ENCODE measurements at places on chromosomes 5 and 9.

- no peak for DNase-seq
Observed at GRCh38 chr9:115084709-115085108, 33.2 kb downstream of the TNC start.

GRCh38 chr9:37239921-37240320 is 119.5 kb downstream of the ZCCHC7 start:
- DNase-seq: no peak

GRCh38 chr9:79224672-79225433 is 346.9 kb upstream of the TLE4 start:
- DNase-seq: no peak

DNA sequence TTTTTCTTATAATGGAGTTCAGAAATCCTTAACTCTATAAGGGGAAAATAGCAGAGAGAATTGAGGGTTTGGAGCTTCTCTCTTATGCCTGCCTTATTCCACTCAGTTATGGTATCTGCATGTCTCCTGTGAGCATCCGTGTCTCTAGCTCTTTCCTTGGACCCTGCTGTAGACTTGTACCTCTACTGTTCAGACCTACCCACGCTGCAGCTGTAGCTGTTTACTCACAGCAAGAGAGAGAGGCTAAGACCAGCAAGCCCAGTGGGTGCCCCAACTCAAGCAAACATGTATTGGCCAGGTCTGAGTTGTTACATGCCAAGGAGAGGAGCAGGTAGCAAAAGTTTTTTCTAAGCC is 7.1 kb upstream of the PCSK1 start:
- no peak for DNase-seq

GRCh38 chr9:137115394-137116026 is 977 bp upstream of the DPP7 start:
- DNase-seq: no peak

DNA sequence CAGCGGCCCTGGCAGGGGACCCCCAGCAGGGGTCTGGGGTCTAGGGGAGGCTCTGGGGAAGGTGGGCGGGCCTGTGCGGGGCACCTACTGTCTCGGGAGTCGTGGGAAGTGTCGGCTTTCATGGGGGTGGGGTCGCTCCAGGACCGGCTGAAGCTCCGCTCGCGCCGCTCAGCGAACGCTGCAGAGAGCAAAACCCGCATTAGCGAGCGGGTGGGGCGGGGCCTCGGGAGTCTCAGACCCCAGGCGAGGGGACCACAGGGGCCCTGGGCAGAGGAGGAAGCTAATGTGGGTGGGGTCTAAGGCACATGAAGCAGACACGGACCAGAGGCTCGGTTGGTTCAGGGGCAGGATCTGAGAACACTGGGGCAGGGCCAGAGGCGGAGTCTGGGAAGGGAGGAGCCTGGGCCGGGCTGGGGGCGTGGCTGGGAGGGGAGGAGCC is 5.5 kb downstream of the NSMF start:
- peak; percentile 77 for DNase-seq

DNA sequence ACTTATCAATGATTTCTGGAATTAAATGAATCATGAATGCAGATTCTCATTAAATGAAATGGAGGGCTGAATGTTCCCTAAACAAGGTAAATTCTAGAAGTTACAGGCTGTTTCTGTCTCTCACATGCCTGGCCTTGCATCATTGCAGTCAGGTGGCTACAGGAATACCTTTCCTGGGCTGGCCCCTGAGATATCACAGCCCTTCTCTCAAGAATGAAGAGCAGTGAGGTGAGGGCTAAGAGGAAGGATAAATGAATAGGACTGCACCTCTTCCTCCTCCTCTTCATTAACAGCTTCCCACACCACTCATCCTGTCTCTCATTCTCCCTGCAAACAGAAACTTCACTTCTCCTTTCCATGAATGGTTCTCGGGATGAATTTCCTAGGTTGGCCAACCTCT is 22.5 kb downstream of the ARHGEF28 start:
- DNase-seq: no peak

GRCh38 chr5:152125661-152126205 is 201.1 kb upstream of the GLRA1 start:
- DNase-seq: no peak

- no peak for DNase-seq
Observed at GRCh38 chr9:97041898-97042297, 3.0 kb upstream of the CTSV start.

DNA sequence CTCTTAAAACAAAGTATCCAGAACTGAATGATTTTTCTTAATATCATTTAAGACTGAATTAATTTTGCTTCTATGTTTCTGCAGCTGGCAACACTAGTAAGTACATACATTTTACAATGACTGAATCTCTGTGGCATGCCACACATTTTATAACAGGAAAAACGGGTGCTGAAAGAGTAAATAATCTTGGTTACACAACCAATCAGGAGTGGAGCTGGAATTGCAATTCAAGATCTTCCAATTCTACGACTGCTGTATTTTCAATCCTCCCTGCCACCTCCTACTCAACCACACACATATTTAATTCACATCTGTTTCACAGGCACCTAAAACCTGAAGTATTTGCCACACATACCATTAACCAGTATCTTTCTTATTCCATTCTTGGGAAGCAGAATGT is 52.7 kb upstream of the NR5A1 start:
- no peak for DNase-seq

DNA sequence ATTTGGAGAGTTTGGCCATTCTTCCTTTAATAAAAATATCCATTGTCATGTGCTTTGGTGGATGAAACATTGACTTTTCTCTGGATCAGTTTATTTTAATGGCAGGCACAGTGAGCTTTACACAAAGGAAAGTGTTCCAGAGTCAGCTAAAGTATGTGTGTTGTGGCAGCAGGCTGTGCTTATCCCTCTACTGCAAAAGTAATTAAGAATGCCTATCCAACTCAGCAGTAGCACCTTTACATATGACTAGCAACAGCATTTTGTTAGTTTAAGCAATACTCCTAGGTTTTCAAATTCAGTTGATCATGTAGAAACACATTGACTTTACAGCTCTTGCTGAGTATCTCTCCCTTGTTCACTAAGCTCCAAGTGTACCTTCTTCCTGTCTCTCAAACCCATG is 730.5 kb upstream of the RGMB start:
- DNase-seq: no peak

DNA sequence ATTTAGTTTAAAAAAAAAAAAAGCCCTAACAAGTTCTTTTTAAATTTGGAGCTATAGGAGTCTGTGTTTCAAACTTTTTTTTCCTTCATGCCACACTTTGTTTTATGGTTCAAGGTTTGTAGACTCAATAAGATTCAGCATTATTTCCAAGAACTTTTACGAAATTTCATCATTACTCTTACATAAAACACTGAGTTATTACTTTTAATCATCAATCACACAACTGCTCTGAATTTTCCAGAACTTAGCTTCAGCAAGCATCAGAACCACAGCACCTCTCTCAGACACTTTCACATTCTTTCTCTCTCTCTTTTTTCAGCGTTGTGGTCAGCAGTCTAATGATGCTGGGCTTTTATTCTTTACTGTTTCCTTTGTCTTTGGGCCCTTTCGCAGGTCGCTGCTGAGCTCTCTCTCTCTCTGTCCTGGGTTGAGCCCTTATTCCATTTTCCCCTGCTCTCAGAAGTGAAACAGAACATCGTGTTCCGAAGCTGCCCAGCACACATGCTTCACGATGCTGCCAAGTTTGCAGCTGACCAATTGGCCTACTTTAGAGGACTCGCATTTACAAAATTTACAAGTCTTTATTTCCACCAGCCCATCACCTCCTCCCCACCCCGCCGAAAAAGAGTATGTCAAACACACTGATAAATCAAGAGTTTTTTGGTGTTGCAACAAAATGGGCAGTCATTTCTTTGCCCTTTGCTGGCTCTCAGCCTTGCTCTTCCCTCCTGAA is 44.6 kb upstream of the PIK3R1 start:
- DNase-seq: no peak

DNA sequence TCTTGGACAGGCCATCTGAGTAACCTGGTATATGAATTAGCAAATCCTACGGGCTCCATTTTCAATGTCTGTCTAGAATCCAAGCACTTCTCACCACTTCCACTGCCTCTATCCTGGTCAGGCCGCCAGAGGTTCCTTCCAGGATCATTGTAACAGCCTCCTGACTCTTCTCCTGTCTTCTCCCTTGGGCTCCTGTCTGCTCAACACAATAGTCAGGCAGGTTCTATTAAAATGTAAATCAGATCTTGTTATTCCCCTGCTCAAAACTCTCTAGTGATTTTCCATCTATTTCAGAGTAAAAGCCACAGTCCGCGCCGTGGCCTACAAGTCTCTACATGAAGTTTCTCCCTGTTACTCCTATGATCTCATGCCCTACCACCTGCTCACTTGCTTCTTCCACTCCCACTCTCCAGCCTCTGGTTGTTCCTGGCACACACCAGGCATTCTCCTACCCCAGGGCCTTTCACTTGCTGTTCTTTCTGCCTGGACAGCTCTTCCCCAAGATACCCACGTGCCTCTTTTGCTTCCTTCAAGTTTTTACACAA is 21.7 kb downstream of the ZNF366 start:
- peak; percentile 58 for DNase-seq

GRCh38 chr5:147859962-147860640 is 18.4 kb upstream of the SCGB3A2 start:
- DNase-seq: no peak

GRCh38 chr9:112853882-112854585 is 36.6 kb downstream of the SLC46A2 start:
- peak; percentile 48 for DNase-seq

Measured in left hindlimb (tissue), 1 donor.